ELR (cell line): ENCODE measurements at places on chromosomes 6 and 20.

- peak; percentile 99 for DNase-seq
Observed at GRCh38 chr6:129683601-129684322, 26.2 kb downstream of the ARHGAP18 start.

DNA sequence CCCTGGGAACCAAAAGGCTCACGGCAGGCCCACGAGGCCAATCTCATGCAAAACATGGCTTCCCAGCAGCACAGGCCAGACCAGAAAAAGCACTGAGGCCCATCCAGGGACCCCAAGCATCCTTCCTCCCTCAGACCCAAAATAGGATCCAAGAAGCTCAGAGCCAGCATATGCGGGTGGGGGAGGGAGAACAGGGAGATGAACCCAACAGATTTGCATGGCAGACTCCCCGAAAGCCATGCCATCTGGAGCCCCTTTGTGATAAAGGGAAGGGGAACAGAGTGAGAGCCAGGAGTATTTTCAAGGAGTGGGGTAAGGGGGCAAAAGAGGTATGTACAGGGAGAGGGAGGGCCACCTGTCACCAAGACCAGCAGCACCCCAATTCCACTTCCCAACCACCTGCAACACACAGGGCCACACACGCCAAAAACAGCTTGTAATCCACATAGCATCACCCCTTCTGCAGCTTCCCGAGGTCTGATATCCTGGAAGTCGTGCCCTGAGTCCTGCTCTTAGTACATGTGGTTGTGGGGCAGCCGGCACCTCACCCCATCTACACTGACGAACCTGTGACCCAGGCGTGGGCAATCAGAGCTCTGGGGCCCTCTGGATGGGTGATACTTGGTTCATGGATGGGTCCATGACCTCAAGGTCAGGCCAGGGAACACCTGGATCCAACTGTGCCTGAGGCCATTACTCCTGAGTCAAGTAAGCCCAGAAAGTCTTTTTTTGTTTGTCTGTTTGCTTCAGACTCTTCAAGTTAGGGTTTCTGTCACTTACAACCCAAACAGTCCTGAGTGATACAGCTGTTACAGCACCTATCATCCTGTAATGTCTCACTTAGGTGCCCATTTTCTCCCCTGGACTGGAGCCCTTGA, 24.4 kb downstream of the PREX1 start:
- no peak for DNase-seq

DNA sequence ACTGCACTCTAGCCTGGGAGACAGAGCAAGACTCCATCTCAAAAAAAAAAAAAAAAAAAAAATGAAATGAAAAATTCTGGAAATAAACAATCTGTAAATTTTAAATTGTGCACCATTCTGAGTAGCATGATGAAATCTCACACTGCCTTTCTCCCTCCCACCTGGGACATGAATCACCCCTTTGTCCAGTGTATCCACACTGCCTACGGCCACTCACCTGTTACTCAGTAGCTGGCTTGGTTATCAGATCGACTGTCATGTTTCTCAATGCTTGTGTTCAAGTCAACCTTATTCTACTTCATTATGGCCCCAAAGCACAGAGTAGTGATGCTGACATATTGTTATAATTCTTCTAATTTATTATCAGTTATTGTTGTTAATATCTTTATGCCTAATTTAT, 58.7 kb upstream of the MTHFD1L start:
- DNase-seq, result no peak

DNA sequence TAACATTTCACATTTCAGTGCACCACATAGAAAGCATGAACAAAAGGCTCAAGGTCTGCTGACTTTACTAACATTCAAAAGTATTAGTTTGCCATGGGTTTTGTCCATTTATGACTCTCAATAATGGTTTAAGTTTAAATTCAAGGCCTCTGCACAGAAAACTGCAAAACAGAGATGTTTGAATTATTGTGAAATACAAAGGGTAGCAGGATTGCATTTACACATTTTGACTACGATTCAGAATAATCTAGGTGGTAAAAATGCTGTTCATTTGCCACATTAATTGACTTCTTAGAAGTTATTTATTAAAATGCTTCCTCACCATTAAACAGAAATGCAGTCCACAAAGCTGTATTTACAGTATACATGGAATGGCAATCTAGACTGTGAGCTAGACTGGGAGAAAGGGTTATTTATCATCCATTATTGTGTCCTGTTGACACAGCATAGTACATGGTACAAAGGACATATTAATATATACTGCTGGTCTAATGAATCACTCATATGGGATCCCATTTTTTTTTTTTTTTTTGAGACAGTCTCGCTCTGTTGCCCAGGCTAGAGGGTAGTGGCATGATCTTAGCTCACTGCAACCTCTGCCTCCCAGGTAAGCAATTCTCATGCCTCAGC, 18.0 kb downstream of the USP49 start:
- DNase-seq, result no peak

GRCh38 chr6:40912158-40912946, 126.7 kb downstream of the UNC5CL start:
- DNase-seq, result peak; percentile 25
